Stimulated activated memory B cell treated with anti-CD40 and anti-IgM and Interleukin-4, amounts not matched to agents 10 μg/mL and 1 μg/mL and 100 μg/mL, for 72 hours (primary cell): ENCODE measurements at places on chromosomes 7 and 10.

DNA sequence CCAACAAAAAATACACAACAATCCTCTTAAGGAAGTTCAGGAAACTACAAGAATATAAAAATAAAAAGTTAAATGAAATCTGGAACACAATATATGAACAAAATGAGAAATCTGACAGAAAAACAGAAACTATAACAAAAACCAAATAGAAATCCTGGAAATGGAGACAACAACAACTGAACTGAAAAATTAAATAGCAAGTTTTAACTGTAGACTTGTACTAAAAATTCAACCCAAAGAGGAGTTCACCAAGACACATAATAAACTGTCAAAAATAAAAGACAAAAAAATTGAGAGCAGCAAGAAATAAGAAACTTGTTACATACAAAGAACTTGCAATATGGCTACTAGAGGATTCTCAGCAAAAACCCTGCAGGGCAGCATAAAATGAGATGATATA, 45.1 kb downstream of the HBP1 start:
- no peak for ATAC-seq
- no peaks in the 10 kb centered on the region for H3K27me3 ChIP-seq
- H3K4me1 ChIP-seq = peaks cover 12% of the 10 kb centered on the region
- H3K36me3 ChIP-seq = peaks cover 74% of the 10 kb centered on the region
- no peak overlapping the region for H3K4me3 ChIP-seq

DNA sequence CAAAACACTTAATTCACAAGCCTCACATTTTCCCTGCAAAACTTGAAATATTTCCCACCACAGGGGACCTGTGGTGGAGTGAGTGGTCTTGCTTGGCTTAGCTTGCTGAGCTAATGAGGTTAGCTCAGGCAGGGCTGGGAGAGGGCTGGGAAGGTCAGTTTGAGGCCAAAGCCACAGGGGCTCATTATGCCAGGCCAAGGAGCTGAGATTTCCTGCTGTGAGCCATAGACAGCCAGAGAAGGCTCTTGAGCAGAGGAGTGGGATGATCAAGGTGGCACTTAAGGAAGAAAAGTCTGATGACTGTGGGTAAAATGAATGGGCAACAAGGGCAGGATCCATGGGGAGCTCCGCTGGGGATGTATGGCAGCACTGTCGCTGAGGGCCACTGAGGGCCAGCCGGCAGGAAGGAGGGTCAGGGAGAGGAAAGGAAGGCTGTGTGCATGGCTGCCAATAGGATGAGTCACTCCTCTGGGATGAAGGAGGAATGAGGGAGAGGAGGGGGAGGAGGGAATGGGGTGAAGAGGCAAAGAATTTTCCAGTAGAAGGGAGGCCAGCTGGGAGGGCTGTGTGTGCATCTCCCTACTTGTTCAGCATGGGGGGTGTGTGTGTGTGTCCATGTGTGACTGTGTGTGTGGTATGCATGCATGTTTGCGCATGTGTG, 18.7 kb upstream of the ZNF488 start:
- H3K27ac ChIP-seq = no peak overlapping the region
- peaks cover 40% of the 10 kb centered on the region for H3K27me3 ChIP-seq
- H3K4me3 ChIP-seq = no peak overlapping the region
- no peaks in the 10 kb centered on the region for H3K36me3 ChIP-seq
- no peaks in the 10 kb centered on the region for H3K4me1 ChIP-seq
- ATAC-seq = no peak

DNA sequence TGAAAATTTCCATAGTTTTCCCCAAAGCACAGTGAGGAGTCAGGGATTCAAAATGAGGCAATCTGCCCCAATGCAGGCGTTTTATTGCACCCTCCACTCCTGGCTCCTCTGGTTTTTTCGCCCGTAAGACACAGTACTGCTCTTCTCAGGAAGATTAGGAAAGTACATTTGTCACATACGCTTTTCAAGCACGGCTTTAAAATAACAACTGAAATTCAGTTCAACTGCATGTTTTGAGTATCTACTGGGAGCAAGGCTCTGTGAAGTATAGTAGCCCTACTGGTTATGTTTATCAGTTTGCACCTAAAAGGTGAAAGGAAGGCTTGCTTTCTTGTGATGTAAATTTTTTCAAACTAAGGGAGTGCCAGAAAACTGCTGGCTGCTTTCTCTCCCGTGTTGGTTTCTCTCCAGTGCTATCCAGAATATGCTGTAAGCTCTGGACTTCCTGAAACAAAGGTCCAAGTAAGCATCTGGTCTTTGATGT, 1.9 kb upstream of the SGMS1 start:
- H3K4me3 ChIP-seq = peak overlapping the region; percentile 90
- no peak for ATAC-seq
- peak overlapping the region; percentile 81 for H3K27ac ChIP-seq
- peaks cover 16% of the 10 kb centered on the region for H3K4me1 ChIP-seq
- H3K36me3 ChIP-seq = peaks cover 8% of the 10 kb centered on the region

- H3K36me3 ChIP-seq = no peaks in the 10 kb centered on the region
- no peaks in the 10 kb centered on the region for H3K4me1 ChIP-seq
- H3K4me3 ChIP-seq = no peak overlapping the region
- ATAC-seq = no peak
- no peak overlapping the region for H3K27ac ChIP-seq
These were observed 103.1 kb upstream of the RHOBTB1 start for GRCh38 chr10:61047081-61047480.

DNA sequence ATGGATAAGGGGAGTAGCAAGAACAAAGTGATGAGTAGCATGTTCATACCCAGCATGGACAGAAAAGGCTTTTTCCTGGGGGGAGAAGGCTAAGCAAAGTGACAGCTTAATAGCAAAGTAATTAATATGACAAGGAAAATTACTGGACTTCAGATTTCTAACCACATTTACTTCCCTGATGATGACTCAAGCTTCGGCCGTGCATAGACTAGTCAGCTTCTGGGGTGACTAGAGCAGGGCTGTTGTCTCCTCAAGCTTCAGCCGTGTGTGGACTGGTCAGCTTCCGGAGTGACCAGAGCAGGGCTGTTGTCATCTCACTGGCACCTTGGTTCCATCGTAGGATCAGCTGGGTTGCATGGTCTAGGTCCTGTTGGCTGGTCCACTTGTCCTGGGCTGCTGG, 2.1 kb upstream of the ZNF117 start:
- no peak overlapping the region for H3K27ac ChIP-seq
- no peak overlapping the region for H3K4me3 ChIP-seq
- H3K27me3 ChIP-seq = no peaks in the 10 kb centered on the region
- peaks cover 8% of the 10 kb centered on the region for H3K4me1 ChIP-seq

DNA sequence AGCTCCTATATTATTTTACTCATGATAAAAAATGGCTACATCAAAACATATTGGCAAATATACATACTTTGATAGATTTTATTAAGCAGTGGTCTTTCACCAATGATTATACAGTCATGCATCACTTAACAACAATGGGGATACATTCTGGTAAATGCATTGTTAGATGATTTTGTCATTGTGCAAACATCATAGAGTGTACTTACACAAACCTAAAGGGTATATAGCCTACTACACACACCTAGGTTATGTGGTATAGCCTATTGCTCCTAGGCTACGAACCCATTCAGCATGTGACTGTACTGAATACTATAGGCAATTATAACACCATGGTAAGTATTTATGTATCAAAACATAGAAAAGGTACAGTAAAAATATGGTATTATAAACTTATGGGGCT, 98.9 kb upstream of the IL6 start:
- no peak overlapping the region for H3K4me3 ChIP-seq
- no peaks in the 10 kb centered on the region for H3K4me1 ChIP-seq
- H3K27me3 ChIP-seq = no peaks in the 10 kb centered on the region

GRCh38 chr10:103802637-103803353, 52.6 kb downstream of the SH3PXD2A start:
- ATAC-seq = no peak
- no peaks in the 10 kb centered on the region for H3K36me3 ChIP-seq
- no peak overlapping the region for H3K27ac ChIP-seq

DNA sequence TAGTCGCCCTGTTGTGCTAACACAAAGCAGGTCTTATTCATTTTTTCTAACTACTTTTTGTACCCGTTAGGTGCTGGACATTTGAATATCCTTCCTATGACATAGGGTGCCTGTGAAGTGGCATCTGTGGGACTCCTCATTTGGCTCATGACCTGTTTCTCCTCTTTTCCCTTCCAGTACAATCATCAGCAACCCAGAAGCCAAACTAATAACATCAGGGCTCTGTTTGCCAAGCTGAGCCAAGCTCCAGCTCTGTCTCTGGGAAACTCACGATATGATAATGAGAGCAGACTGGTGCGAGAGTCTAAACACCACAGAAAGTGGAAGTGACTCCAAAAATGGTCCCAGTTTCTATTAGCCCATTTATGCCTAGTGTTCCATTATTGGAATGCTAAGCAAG, 92.0 kb downstream of the SVIL start:
- no peak overlapping the region for H3K4me3 ChIP-seq
- no peaks in the 10 kb centered on the region for H3K36me3 ChIP-seq
- no peak for ATAC-seq
- H3K27ac ChIP-seq = no peak overlapping the region
- H3K27me3 ChIP-seq = no peaks in the 10 kb centered on the region
- H3K4me1 ChIP-seq = no peaks in the 10 kb centered on the region

DNA sequence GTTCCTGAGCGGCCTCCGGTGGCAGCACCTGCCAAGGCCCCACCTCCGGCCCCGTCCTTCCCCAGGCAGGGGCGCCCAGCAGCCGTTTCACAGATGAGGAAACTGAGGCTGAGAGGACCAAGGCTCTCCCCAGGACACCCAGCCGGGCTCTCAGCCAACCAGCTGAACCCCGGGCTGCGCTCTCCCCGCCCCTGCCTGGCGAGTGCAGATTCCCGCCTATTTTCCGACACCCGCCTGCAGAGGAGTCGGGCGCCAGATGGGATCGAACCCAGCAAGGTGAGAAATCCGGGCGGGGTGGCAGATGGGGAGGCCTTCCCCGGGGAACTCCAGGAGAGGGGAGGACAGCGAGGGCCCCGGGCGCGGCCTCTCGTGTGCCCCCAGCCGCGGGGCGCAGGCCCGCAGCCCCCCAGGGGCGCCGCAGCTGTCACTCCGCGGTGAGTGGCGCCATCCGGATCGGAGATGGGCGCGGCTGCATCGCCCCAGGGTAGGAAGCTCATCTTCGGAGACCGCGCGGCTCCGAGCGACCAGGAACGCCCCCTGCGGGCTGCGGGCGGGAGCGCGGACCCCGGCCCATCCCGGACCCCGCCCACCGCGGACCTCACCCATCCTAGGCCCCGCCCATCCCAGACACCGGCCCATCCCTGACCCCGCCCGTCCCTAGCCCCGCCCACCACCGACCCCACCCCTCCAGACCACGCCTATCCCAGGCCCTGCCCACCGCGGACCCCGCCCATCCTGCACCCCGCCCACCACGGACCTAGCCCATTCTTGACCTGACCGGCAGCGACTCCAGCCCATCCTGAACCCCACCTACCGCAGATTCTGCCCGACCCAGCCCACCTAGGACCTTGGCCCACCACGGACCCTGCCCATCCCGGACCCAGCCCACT, 90.3 kb downstream of the MICALL2 start:
- no peak overlapping the region for H3K27ac ChIP-seq
- H3K4me1 ChIP-seq = peaks cover 18% of the 10 kb centered on the region
- H3K36me3 ChIP-seq = no peaks in the 10 kb centered on the region
- no peak overlapping the region for H3K4me3 ChIP-seq
- no peak for ATAC-seq
- H3K27me3 ChIP-seq = peaks cover 88% of the 10 kb centered on the region

DNA sequence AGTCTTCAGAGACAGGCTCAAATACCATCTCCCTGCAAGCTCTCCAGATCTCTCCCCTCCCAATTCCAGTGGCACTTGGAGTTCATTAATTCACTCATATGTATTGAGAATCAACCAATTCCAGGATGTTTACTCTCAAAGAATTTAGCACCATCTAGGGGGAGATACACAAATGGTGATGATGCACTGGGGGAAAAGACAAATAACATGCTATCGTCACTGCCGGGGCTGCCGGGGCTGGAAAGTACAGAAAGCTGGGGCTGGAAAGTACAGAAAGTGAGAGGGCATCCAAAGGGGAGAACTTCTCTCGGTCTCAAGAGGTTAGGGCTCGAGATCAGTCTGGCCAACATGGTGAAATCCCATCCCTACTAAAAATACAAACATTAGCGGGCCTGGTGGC, 118.7 kb downstream of the MKX start:
- ATAC-seq = no peak
- H3K4me1 ChIP-seq = no peaks in the 10 kb centered on the region
- no peak overlapping the region for H3K27ac ChIP-seq
- H3K27me3 ChIP-seq = peaks cover 56% of the 10 kb centered on the region
- no peaks in the 10 kb centered on the region for H3K36me3 ChIP-seq
- H3K4me3 ChIP-seq = no peak overlapping the region

- no peak for ATAC-seq
- H3K4me3 ChIP-seq = no peak overlapping the region
- no peaks in the 10 kb centered on the region for H3K27me3 ChIP-seq
- H3K27ac ChIP-seq = no peak overlapping the region
- no peaks in the 10 kb centered on the region for H3K4me1 ChIP-seq
These were observed 68.1 kb downstream of the RNF216 start for GRCh38 chr7:5713124-5713912.

- no peak overlapping the region for H3K4me3 ChIP-seq
- no peak for ATAC-seq
- no peaks in the 10 kb centered on the region for H3K27me3 ChIP-seq
- H3K4me1 ChIP-seq = peaks cover 61% of the 10 kb centered on the region
These were observed 95.3 kb downstream of the LRRC4 start for GRCh38 chr7:127935847-127936376.
